ENCODE measurements at places on chromosomes 7 and 10. TPM values are rescaled to one million over a fixed set of nuclear protein-coding genes. Genes with fewer than 3 reads are reported as not detected.

Gene TRA2A
- 75.8 TPM for total RNA-seq

- no peaks in the 10 kb centered on the region for H3K27me3 ChIP-seq
- H3K36me3 ChIP-seq: no peaks in the 10 kb centered on the region
- peak overlapping the region; percentile 37 for H3K27ac ChIP-seq
- H3K4me3 ChIP-seq: no peak overlapping the region
- no peaks in the 10 kb centered on the region for H3K4me1 ChIP-seq
- DNase-seq: no peak
Observed at GRCh38 chr7:6074612-6075380, 43.6 kb downstream of the ANKRD61 start.

- no peak for DNase-seq
- H3K4me1 ChIP-seq: no peaks in the 10 kb centered on the region
- H3K27me3 ChIP-seq: no peaks in the 10 kb centered on the region
Observed at GRCh38 chr7:49400891-49401550, 372.4 kb upstream of the VWC2 start.

DNA sequence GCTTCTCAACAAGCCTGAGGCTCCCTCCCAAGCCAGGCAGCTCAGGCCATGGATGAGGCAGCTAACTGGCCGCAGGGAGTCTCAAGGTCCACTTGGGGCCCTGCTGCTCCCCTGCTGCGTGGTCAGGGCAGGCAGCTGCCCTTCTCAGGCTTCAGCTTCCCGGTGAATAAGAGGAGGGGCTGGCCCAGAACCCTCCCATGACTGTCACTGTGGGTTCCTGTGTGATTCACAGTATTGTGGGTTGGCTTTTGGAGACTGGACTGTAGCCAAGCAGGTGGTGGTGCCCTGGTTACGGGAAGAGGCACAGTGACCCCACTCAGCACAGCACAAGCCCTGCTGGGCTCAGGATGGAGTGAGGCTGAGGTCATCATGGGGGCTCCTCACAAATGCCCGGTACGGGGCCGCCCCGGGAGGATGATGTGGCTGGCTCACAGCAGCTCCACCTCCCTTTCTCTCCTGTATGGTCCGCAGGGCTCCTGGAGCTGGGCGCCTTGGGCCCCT, 189.8 kb downstream of the HECW1 start:
- H3K27me3 ChIP-seq: no peaks in the 10 kb centered on the region
- H3K4me3 ChIP-seq: no peak overlapping the region
- no peak overlapping the region for H3K27ac ChIP-seq
- H3K36me3 ChIP-seq: no peaks in the 10 kb centered on the region
- DNase-seq: no peak

DNA sequence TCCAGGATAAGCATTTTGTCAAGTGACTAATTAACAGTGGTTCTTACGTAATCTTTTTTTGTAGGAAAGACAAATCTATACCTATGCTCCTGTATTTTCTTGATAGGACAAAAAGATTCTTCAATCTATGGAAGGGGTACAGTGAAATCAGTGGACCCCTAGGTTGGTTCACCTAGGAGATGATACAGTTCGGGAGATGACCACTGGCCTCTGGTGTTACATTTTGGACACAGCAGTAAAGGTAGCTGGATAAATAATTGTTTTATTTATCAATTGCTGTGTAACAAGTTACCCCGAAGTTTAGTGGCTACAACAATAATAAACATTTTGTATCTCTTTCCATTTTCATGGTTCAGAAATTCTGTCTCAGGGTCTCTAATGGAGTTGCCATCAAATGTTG, 288.2 kb upstream of the MAGI2 start:
- H3K4me1 ChIP-seq: no peaks in the 10 kb centered on the region
- no peak for DNase-seq
- H3K36me3 ChIP-seq: no peaks in the 10 kb centered on the region
- H3K27me3 ChIP-seq: no peaks in the 10 kb centered on the region
- no peak overlapping the region for H3K4me3 ChIP-seq

DNA sequence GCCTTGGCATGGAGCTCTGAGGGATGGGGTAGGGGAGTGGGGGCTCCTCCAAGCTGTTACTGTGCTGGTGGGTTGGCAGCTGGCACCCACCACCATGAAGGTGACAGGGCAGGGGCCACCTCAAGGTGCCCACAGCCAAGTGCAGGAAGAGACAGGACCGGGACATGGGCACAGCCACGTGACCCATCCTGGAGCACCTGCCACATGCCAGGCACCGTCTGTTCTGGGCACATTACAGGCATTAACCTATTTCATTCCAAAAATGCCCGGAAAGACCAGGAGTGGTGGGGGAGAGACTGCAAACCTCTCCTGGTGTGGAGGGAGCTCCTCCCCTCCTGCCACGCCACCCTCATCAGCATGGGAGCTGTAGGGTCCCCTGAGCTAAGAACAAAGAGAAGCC, 56.7 kb downstream of the CAMK2B start:
- peaks cover 2% of the 10 kb centered on the region for H3K27me3 ChIP-seq
- no peak overlapping the region for H3K27ac ChIP-seq
- no peak for DNase-seq
- no peaks in the 10 kb centered on the region for H3K4me1 ChIP-seq
- H3K4me3 ChIP-seq: no peak overlapping the region
- no peaks in the 10 kb centered on the region for H3K36me3 ChIP-seq

Gene ACSL5
- total RNA-seq: 82.5 TPM

GRCh38 chr10:3010334-3010733, 57.0 kb upstream of the PFKP start:
- no peak overlapping the region for H3K27ac ChIP-seq
- H3K36me3 ChIP-seq: no peaks in the 10 kb centered on the region
- H3K4me1 ChIP-seq: no peaks in the 10 kb centered on the region
- DNase-seq: no peak

- no peaks in the 10 kb centered on the region for H3K4me1 ChIP-seq
- no peaks in the 10 kb centered on the region for H3K36me3 ChIP-seq
- no peaks in the 10 kb centered on the region for H3K27me3 ChIP-seq
- H3K27ac ChIP-seq: no peak overlapping the region
- DNase-seq: no peak
Observed at GRCh38 chr10:48343106-48343505, 36.6 kb downstream of the MAPK8 start.

GRCh38 chr10:119031496-119032059, 2.1 kb downstream of the NANOS1 start:
- H3K27me3 ChIP-seq: peaks cover 18% of the 10 kb centered on the region
- no peak overlapping the region for H3K27ac ChIP-seq
- peaks cover 6% of the 10 kb centered on the region for H3K4me1 ChIP-seq
- no peak for DNase-seq

All from left lung (tissue), 14 donors.